ENCODE measurements at places on chromosomes 2 and 18.

DNA sequence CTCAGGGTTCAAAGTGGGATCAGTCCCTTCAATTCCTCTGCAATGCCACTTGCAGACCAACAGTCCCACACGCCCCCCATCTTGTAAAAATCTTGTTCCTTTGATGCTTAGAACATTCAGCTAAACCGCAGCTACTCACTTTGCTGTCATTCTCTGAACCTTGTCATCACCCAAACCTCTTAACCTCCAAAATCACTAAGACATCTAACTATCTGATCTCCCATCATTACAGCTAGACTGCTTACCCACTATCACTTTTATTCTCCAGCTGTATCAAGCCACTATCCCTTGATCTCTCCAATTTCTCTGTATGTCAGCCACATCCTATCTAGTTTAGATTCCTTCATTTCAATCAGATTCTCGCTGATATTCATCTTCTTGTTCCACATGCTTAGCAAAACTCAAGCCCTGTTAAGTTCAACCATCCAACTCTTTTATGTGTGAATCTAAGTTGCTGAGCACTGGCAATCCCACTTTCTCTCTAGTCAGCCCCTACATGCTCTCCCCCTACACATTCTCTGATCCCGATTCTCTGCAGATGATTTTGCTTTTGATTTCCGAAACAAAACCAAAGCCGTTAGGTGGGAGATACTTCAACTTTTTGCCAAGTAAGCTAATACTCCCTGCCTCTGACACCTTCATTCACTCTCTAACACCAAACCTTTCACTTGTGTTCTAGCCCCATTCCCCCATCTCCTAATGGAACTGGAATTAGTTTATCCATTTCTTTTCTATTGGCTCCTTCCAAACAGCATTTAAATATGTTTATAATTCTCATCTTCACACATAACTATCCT is 4.6 kb downstream of the GTF3C2 start:
- no peak for DNase-seq

DNA sequence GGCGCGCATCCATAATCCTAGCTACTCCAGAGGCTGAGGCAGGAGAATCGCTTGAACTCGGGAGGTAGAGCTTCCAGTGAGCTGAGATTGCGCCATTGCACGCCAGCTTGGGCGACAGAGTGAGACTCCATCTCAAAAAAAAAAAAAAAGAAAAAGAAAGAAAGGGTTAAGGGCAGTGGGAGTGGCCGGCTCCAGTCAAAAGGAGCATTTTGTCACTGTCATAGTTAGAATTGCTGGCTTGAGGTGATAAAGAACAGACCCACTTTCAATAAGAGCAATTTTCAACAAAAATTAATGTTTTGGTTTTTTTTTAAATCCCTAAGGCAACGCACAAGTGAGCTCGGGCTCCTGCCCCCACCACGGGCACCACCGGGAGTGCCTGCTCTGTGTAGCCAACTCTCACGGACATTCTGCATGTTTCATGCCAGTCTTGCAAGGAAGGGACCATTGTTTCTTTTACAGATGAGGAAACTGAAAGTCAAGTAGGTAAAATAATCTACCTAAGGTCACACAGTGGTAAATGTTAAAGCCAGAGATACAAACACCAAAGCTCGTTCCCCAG is 8.5 kb downstream of the CIB4 start:
- DNase-seq: no peak

GRCh38 chr2:101012054-101012705 is 10.1 kb downstream of the RPL31 start:
- no peak for DNase-seq

DNA sequence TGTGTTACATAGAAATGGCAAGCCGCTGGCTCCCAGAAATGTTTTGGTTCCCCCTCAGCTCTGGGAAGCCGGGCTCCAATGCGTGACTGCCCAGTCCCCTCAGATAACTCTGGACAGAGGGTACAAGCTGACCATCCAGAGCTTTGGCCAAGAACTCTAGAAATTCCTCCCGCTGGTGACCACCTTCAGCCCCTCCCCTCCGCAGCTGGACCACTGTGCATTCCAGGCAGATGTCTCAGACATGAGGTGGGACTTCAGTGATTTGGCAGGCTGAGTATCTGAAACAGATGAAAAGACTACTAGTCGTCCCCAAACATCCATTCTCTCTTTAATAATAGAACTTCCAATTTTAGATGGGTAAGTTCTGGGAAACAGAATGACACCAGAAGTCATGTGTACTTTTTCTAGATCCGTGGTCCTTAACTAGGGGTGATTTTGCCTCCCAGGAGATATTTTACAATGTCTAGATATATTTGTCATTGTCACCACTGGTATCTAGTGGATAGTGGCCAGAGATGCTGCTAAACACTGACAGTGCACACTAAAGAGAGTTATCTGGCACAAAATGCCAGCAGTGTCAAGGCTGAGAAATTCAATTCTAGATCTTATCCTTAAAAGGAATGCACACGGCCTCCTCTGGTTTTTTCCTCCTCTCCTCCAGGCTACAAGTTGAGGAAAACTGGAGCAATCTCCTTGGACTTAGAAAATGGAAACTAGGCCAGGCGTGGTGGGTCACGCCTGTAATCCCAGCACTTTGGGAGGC is 294.3 kb downstream of the SRBD1 start:
- DNase-seq: no peak

DNA sequence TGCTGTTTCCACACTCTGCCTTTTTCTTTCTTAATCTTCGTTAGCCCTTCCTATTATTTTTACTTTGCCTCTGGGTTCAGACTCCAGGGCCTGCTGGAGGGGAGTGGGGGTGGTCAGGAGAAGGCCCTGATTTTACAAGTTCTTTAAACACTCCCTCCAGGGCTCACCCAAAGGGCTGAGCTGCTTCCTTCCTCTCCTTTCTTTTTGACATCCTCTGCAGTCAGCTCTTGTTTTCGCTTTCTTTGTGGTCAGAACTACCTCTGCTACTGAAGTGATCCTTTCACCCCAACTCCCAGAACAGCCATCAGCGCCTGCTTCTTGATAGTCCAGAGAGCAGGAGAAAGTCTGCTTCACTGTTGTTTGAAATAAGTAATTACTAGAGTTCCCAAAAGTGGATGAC is 925.7 kb downstream of the EPHA4 start:
- DNase-seq: no peak

DNA sequence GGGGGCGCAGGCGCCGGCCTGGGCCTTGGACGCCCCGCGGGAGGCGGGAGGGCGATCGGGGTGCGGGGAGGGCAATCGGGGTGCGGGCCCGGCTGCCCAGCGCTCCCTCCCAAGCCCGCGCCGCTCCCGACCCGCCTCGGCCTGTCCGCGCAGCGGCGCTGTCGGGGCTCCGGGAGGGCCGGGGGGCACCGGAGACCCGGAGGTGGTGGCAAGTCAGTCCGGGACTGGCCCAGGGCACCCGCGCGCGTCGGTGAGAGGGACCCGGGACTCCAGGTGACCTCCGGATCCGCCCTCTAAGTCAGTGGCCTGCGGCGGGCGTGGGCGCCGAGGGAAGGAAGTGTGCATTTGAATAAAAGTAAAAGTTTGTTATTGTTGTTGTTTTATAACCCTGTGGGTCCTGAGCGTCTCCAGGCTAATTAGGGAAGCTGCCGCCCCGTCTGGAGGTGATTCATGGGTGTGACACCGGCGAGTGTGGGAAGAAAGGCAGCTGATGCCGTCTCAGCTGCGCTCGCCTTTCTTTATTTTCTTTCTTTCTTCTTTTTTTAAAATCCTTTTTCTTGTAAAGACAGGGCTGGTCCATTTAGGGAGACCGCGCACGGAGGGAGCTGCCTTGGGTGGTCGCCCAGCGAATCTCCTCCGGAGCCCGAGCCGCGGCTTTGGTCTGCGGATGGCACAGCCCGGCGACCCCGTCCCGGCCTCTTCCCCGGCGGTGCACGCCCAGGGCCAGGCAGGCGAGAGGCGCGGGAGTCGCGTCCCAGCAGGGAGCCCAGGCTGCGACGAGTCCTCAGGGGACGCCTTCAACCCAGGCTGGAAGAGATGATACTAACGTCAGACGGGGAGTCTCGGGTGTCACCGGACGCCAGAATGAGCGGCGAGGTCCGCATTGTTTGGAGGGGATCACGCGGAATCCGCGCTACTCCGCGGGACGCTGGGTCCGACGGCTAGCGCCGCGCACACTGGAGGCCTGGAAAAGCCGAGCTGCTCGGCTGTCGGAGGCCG is 627 bp upstream of the CRACDL start:
- no peak for DNase-seq

DNA sequence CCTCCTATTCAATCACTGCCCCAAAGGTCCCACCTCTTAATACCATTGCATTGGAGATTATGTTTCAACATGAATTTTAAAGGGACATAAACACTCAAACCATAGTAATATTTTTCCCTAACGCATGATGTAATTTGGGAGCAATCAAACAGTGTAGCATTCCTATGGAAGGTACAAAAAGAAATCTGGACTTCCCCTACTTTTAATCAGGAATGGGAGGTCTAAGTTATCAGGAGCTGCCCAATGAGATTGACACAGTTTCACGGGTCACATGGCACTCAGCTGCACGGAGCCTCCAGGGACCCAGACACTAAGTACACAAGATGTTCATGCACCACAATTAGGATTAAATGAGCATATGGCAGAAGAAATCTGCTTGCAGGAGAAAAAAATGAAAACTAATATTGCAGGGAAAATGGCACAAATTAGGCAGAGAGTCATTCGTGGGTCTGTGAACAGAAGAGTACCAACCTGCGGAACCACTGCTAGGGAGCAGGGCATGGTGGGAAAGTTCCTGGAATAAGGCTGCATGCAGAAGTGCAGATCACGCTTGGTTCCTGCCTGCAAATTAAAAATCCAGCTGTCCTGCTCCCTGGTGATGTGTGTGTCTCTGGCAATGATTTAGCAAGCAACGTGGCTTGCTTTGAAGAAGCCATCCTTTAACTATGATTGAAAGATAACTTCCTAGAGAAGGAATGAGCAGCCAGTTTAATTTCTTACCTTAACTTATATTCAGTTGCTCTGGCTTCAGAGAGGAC is 326.6 kb upstream of the ID2 start:
- no peak for DNase-seq

DNA sequence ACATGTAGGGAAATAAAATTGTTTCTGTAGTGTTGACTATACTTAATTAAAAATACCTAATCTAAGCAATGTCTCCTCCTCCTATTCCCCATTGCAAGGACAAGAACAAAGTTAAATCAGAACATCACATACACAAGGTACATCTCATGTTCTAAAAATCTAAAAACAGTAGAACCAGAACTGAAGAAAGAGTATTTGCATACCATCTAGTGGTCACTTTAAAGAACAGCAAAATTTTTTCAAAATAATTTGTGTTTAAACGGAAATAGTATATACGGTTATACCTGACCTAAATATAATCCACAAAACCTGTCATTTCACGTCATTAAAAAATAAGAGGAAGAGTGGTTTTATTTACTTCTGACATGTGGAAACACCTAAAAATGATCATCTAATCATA is 294.3 kb upstream of the KCNH7 start:
- no peak for DNase-seq

- no peak for DNase-seq
These were observed 2.6 kb downstream of the ADCYAP1 start for GRCh38 chr18:907115-907884.

DNA sequence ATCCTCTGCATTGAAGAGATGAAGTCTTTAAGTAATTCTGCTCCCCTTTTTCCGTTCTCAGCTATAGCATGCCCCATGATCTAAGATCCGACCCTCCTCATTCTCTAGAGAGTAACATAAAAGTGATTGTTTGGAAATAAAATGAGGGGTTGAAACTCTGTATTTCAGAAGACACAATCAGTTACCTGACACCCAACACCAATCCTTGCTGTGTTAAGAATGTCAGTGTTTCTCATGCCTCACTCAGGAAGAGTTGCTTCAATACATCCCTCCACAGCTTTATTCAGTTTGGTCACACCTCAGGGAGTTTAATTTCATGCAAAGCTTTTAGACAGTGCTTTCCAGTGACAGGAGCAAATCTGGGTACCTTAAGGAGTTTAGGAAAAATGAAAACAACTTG is 49.9 kb upstream of the RBBP8 start:
- no peak for DNase-seq

GRCh38 chr2:237254911-237255578 is 158.9 kb downstream of the COL6A3 start:
- no peak for DNase-seq

- DNase-seq: no peak
These were observed 104.3 kb downstream of the CSRNP3 start for GRCh38 chr2:165573534-165574461.

GRCh38 chr2:235909358-235909757 is 258.8 kb downstream of the GBX2 start:
- no peak for DNase-seq

- DNase-seq: no peak
These were observed 336.6 kb downstream of the PAX3 start for GRCh38 chr2:221962186-221962585.

DNA sequence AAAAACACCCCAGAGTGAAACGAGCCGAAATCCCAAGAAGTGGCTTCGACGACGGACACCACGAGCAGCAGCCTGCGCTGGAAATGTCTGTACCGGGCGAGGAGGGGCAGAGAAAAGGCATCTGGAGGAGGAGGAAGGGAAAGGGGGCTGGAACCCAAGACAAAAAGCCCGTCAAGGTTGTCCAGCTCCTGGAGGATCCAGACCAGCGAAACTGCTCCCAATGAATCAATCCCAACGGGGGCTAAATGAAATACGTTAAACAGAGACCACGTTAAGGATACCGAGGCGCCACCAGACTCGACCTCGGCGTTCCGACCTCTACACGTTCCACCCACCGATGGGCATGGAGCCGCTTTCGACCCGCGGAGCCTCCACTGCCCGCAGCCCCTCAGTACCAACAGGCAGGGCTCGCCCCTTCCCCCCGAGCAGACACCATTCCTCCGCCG is 400 bp downstream of the CCDC88A start:
- DNase-seq: no peak

DNA sequence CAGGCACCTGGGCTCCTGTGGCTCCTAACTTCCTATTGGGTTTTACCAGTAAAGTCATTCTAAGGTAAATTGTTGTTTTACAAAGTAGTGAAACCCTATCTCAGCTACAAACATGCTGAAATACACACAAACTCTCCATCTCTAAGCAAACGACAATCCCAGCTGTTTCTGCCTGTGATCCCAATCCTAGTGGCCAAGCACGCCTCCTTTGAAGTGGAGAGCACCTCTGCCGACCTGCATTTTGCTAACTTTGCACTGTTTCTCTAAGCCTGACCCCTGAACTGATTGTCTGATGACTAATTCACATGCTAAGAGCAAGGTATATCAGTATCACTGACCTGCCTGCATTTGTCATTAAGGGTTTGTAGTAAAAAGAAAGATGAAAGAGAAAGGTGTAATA is 124.3 kb downstream of the PAX3 start:
- DNase-seq: no peak

GRCh38 chr2:23571527-23572282 is 186.7 kb downstream of the KLHL29 start:
- no peak for DNase-seq

GRCh38 chr2:79952616-79953015 is 351.9 kb downstream of the LRRTM1 start:
- DNase-seq: no peak

Data from activated gamma-delta T cell (primary cell).